ENCODE measurements at places on chromosomes 5 and 9. TPM values are rescaled to one million over a fixed set of nuclear protein-coding genes. Genes with fewer than 3 reads are reported as not detected.

Gene GABRG2
- not detected for total RNA-seq

GRCh38 chr9:134445000-134445399 is 118.7 kb downstream of the RXRA start:
- H3K4me3 ChIP-seq = no peak overlapping the region
- peaks cover 41% of the 10 kb centered on the region for H3K4me1 ChIP-seq
- H3K36me3 ChIP-seq = no peaks in the 10 kb centered on the region
- H3K27me3 ChIP-seq = peaks cover 17% of the 10 kb centered on the region

Gene TRPM3
- 0.49 TPM for total RNA-seq

DNA sequence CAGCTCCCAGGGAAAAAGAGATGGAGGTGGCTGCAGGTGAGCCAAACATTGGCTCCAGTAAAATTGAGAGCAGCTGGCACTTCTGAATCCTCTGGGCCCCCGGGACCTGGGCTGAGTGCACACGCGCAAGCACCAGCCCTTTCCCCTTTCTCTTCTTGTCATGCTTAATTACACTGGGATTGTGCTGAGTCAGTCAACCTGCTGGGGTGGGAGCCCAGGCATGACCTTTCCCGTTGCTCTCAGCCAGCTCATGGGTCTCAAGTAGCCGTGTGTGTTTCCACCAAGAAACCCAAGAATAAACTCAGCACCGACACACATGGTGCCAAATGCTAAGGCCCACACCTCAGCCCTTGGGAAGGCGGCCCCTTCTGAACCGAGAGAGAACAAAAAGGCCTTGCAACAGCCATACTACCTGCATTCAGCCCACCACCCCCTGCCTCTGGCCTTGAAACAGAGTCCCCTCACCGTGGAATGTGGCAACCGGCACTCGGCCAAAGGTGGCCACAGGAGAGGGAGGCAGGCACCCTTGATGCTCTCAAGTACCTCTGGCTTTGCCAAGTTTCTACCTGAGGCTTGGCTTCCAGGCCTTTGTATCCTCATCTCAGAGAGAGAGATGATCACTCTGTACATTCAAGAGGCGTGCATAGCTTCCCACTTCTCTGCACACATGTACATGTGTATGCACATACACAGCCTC is 28.1 kb downstream of the SLIT3 start:
- H3K4me1 ChIP-seq = no peaks in the 10 kb centered on the region
- no peak for DNase-seq
- no peak overlapping the region for H3K27ac ChIP-seq
- H3K27me3 ChIP-seq = no peaks in the 10 kb centered on the region
